ENCODE measurements at places on chromosomes 6 and 20. TPM values are rescaled to one million over a fixed set of nuclear protein-coding genes. Genes with fewer than 3 reads are reported as not detected.

LPA gene
- not detected for total RNA-seq

CD40 gene
- total RNA-seq, result 2.7 TPM

NKX2-4 gene
- not detected for total RNA-seq

ARMC12 gene
- total RNA-seq, result 0.64 TPM

FAM209B gene
- 1.5 TPM for total RNA-seq

DNA sequence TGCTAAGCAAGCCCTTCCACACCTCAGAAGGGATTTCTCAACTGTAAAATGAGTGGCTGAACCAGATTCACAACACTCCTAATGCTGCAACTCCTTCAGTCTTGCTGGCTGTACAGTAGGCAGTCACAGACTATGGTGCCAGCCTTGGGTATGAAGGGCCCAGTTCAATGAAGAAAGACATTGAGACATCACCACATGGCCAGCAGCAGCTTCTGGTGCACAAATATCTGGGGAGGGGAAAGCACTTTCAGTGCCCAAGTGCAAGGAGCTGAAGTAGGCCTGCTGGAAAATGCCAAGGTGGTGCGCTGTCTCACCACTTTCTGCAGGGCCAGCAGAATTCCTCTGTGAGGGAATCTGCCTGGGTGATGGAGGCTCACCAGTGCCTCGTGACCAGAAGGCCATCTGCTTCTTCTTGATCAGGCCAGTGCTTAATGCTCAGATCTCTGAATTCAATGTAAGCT, 1.8 kb downstream of the PLA2G7 start:
- DNase-seq, result no peak

- DNase-seq, result no peak
Measured at GRCh38 chr20:44596876-44597275, 14.5 kb downstream of the PKIG start.

KHDC1L gene
- total RNA-seq, result not detected

DNA sequence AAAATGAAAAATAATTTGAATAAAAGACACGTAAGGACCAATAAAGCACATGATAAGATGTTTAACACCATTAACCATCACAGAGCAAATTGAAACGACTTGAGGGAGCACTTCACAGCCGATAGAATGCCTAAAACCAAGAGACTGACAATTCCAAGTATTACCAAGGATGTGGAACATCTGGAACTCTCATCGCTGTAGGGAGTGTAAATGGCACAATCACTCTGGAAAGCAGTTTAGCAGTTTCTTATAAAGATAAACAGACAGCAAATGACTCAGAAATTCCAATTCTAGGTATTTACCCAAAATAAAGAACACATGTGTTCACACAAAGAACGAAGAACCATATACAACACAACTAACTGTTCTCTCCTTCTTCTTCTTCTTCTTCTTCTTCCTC, 8.5 kb upstream of the UBD start:
- DNase-seq, result no peak

DNA sequence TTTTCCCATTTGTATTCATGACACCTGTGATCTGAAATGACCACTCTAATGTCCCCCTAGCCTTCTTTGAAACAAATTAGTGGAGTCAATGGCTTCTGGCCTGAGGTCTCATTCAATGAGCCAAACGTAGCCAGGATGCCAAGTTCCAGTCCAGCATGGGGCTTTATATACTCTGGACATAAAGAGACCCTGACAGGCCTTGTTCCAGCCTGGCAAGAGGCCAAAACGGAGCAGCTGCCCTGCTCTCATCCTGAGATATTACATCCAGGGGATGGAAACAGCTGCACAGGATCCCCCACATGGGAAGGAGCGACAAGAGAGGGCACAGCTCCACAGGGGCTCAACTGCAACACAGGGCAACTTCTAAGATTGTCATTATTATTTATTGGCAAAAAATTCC, 437.8 kb downstream of the CDH26 start:
- no peak for DNase-seq
